ENCODE measurements at places on chromosomes 3 and 15.

GRCh38 chr15:85899927-85900326, 105.2 kb upstream of the KLHL25 start:
- no peak for DNase-seq

DNA sequence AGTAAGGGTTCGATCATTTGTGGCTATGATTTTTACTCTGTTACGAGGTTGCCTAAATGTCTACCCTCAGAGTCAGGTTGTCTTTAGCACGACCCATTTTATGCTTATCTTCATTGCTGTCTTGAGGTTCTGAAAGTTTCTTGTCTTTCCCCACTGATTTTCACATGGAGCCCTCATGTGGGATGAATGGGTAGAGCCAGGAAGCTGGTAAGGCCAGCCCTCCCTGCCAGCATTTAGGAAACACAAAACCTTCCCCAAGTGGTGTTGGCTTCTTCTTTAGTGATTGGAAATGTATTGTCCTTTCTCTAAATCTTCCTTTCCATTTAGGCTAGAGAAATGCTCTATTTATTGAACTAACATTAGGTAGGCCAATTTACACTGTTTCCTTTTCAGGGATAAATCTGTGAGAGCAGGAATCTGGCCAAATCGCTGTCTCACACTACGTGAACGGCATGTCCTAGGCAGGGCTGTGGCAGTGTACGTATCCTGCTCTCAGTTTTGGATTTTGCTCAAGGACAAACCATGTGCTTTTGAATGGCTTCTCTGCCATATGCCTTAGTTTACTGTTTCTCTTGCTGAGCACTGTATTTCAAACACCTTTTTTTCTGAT, 43.7 kb downstream of the MYZAP start:
- DNase-seq = no peak

GRCh38 chr3:31947671-31948091, 33.4 kb downstream of the OSBPL10 start:
- no peak for DNase-seq

DNA sequence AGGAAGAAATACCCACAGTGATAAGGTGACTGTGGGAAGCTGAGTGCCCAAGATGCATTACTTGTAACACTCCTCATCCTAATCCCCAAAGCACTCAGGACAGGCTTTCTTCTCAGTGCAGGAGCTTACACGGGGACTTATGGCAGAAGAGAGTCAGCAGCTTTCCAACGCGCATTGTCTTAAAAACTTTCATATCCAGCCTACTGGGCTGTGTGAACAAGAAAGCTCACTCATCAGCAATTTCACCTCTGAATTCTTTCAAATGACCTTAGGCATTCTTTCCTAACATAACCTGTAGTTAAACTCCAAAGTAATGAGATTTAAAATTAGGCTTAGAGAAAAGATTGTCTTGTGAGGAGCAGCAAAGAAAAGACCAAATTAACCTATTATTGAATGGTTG, 132.3 kb downstream of the KCNAB1 start:
- DNase-seq = no peak

DNA sequence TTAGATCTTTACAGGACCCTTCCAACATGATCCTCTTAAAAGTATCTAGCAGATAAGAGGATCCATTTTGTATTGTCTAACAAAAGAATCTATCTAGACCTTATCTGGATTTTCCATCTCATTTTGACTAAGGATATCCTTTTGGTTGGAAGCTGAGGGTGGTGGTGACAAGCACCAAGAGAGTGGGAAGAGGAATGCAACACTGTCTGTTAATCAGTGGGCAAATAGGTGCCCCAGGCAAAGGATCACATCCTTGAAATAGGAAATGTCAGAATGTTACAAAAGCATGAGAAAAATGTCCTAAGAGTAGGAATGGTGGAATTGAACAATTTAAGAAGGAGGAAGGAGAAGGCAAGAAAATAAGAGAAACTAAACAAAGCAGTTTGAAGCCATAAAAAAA, 420.7 kb upstream of the CNTN3 start:
- DNase-seq = no peak
